ENCODE measurements at places on chromosomes 3 and 15.

GRCh38 chr3:104257486-104257885, 1109.2 kb upstream of the ALCAM start:
- DNase-seq = no peak

GRCh38 chr3:71245971-71246880, 337.3 kb downstream of the FOXP1 start:
- DNase-seq = no peak

DNA sequence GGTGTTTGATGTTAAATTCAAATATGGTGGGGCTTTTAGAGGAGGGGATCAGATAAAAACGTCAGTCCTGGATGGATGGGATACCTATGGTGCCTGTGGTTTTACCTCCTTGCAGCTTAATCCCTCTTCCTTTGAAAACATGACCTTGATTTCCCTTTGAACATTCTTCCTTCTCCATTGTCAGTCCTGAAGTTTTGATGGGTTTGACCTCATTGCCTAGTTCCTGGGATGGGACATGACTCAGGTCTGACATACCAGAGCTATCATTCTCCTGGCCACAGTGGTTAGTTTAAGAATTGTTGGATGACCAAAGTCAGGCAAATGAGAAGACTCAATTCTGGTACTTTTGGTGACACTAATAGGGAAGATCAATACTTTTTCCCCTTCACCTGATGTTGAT, 87.2 kb downstream of the PRICKLE2 start:
- no peak for DNase-seq

- no peak for DNase-seq
Observed at GRCh38 chr3:169295912-169296570, 367.5 kb downstream of the MECOM start.

DNA sequence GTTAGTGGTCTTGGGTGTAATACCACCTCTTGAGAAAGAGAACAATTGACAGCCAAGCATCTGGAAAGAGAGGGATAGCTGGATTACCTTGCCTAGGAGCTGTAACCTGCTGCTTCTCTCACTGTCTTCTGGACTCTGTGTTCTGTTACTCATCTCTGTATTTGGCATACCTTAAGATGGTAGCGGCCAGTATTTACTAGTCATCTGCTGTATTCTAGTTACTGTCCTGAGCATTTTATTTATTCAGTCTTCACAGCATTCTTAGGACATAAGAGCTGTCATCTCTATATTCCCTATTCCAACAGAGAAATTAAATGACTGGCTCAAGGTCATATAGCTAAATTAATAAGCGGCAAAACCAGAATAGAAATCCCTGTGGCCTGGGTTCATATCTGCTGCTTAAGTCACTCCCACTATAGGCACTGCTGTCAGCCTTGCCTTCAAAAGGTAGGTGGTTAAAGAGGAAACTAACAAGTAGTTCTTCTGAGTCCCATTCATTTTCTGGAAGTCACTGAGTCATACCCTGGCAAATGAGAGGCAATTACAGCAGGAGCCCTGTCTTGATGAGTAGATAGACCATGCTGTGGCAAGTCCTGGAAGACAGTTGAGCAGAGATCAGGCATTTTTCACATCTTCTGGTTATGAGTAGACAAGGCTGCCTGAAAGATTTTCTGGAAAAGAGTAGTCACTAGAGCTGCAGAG, 68.2 kb downstream of the RAB7A start:
- peak; percentile 71 for DNase-seq

Data from activated naive CD4-positive, alpha-beta T cell treated with anti-CD3 and anti-CD28 coated beads, Interleukin-2, amount 50 U/mL, for 72 hours (primary cell).